ENCODE measurements at places on chromosomes 3 and 15.

GRCh38 chr3:142586803-142587406, 8.4 kb upstream of the ATR start:
- no peak for DNase-seq

GRCh38 chr3:14587740-14588360, 47.7 kb upstream of the GRIP2 start:
- DNase-seq: no peak

GRCh38 chr3:124924741-124925140, 9.8 kb downstream of the MUC13 start:
- no peak for DNase-seq

- DNase-seq: no peak
Measured at GRCh38 chr3:36891701-36892160, 53.1 kb downstream of the TRANK1 start.

DNA sequence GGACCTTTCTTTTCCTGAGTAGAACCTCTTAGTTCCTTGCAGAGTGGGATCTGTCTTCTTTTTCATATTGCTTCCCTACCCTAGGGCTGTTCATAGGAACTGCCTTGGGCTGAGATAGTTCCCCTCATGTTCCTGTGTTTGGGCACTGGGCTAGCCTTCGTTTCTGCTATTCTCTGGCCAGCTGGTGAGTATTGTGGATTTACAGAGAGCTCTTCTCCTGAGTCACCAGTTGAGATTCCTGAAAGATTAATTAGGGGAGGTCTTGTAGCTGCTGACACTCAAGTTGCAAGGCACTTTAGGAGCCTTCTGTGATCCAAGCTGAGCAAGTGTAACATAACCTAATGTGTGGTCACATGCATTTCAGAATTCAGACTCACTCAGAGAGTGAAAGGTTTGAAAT, 30.7 kb downstream of the CHD2 start:
- DNase-seq: no peak

GRCh38 chr3:38268522-38268921, 2.9 kb downstream of the SLC22A13 start:
- DNase-seq: no peak

DNA sequence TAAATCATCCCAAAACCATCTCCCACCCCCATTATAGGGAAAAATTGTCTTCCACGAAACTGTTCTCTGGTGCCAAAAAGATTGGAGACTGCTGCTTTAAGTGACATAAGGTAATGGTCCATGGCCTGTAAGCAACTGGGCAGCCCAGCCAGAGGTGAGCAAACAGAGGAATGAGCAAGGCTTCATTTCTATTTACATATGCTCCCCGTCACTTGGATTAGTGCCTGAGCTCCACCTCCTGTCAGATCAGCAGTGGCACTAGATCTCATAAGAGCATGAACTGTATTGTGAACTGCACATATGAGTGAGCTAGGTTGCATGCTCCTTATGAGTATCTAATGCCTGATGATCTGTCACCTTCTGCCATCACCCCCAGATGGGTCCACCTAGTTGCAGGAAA, 1159.8 kb upstream of the ALCAM start:
- no peak for DNase-seq

GRCh38 chr3:15310491-15311370, 21.7 kb downstream of the SH3BP5 start:
- DNase-seq: no peak

- DNase-seq: no peak
Measured at GRCh38 chr3:53936347-53936746, 44.7 kb upstream of the SELENOK start.

DNA sequence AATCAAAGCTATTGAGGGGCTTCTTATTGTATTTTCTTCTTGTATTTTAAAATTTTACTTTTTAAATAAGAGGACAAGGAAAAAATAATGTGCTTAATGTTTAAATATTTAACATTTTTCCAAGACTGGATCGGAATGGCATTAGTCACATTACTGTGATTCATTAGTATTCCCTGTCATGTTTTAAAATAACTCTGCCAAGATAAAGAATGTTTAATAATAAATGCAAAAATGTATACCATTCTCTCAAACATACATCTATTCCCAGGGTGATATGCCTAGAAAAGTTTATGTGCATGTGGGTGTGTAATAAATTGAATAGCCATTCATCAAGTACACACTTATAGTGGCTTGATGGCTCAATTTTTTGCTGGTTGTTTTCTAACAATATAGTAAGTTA, 936.1 kb downstream of the PLOD2 start:
- DNase-seq: no peak

GRCh38 chr3:151067158-151067557, 18.3 kb upstream of the MED12L start:
- no peak for DNase-seq

DNA sequence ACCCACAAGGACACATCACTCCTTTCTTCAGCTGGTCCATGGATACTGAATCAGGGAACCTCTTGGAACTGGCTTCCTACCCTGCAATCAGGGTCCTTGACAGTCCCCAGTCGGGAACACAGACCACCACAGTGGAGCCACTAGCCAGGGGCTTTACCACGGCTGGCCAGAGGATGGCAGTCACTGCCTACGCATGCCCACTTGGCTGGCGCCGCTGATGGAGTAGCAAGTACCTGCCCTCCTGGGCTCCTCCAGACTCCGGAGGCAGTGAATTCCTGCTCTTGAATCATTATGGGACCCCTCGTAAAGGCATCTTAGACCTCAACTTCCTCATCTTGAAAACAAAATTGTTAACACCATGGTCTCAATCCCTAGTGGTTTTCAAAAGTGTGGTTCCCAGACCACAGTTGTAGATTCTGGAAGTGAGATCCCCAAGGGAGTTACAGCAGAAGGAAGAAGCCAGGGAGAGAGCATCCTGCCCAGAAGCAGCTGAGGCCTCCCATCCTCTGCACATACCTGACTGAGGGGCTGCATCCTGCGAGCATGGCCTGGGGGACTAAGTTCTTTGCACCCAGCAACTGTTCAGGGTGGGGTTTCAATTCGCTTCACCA, 9.1 kb upstream of the SKIC8 start:
- no peak for DNase-seq

- DNase-seq: no peak
Measured at GRCh38 chr3:58633157-58633865, 33.3 kb downstream of the FAM3D start.

DNA sequence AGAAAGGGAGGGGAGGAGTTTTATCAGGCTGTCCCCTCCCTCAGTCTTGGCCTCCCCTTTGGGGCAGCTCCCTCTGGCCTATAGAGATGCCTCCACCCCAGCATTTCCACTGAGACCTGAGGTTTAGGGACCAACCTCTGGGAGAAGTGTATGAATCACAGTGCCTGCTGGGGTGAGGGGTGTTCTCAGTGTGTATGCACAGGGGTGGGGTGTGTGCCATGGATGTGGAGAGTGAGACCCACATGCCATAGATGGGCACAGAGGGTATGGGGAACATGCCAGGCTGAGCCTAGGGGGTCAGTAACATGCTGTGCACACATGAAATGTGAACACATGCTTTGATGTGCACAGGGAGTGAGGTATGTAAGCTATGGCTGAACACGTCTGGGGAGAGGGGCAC, 12.4 kb upstream of the ANKRD63 start:
- DNase-seq: no peak

GRCh38 chr15:40567111-40567510, 2.0 kb upstream of the RPUSD2 start:
- DNase-seq: no peak

DNA sequence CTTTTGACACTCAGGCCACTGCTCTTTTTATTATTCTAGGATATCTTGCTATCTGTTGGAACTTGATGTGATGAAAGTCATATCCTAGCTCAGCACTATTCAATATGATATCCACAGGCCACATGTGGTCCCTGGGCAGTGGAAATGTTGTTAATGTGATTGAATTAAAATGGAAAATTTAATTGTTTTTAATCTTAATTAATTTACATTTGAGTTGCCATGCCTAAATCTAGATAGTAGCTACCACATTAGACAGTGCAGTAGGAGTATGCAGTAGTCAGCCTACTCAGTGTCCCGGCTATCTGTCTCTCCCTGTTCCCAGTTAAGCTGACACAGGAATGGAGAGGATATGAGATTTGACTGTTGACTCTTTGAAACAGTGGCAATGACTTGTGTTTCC, 460.2 kb downstream of the GBE1 start:
- no peak for DNase-seq

GRCh38 chr15:98506172-98506571, 142.2 kb upstream of the IGF1R start:
- no peak for DNase-seq

GRCh38 chr3:30135190-30135589, 471.2 kb upstream of the TGFBR2 start:
- no peak for DNase-seq

DNA sequence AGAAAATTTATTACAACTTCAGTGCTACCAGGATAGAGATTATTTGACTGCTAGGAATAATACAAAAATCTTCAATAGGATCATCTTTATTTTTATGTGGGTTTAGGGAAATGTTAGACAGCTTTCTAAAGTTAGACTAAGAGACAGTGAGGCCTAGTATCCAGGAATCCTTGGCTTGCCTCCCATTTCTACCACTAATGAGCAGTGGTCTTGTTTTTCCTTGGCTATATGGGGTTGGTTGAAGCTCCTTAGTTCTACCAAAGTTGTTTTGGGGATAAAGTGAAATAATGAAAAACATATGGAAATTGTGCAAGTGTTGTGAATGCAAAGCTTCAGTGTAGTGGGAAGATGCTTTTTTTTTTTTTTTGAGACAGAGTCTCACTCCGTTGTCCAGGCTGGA, 16.8 kb downstream of the AP4E1 start:
- no peak for DNase-seq

GRCh38 chr15:62128916-62129315, 36.2 kb downstream of the C2CD4B start:
- no peak for DNase-seq

DNA sequence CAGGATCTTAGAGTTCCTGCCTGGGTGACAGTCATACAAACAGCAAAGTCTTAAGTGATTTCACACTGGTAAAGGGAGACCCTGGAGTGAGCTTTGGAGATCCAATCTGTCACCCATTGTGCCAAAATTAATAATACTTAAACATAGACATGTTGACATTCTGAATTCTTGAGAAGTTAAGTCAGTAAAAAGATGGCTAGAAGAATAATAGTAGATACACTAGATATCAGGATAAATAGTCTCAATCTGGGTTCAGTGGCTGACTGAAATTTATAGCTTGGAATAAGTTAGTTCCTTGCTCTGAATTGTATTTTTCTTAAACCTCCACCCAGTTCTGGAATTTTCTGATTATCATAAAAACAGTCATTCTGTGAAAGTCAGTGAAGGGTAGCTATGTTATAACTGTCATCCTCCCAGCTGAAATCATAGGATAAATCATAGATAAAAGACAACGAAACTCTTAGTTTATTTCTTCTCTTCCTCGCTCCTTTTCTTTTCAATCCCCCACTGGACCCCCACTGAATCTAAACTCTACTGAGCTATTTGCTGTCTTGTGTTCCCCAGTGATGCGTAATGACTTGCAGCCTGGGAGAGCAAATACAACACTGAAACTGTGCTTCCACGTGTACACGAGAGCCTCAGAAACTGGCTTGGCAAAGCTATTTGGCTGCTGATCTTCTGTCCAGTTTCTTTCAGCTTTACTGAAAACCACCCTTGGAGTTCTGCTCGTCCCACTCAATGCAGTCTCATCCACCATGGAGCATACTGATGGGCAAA, 175.4 kb upstream of the TP63 start:
- DNase-seq: no peak

GRCh38 chr3:95394286-95394685, 1331.4 kb downstream of the NSUN3 start:
- DNase-seq: no peak

DNA sequence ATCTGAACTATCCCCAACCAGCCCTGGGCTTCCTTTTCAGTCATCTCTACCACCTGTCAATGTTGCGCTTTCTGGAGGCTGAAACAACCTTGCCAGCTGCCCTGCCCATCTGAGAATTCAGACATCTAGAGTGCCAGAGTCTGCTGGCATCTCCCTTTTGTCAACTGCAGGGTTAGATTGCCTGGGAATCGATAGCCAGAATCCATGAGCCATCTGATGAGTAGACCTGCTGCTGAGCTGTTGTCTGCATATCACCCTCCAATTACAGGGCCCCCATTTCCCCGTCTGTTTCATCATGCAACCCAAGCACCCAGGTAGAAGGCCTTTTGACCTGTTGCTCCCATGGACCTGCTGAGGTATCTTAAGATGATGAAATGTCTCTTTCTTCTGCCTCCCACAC, 280.1 kb downstream of the EPHB1 start:
- no peak for DNase-seq

DNA sequence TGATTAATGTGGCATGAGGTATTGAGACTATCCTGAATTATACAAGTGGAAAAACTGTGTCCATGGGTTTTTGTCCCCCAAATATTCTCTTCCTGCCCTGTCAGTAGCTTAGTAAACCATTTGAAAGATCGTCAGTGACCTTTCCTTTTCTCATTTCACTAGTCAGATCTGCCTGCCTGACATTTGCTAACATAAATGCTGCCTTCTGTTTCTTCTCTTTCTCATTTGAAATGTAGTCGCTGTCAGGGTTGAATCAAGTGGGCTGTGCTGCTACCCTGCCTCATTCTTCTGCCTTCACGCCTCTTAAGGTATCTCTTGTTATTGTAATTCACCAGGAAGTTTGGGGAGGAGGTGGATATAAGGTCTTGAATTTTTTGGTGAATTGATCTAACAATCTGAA, 67.5 kb downstream of the LRCH3 start:
- no peak for DNase-seq

GRCh38 chr3:12289524-12289923, 654 bp downstream of the PPARG start:
- no peak for DNase-seq

GRCh38 chr15:52136442-52136980, 23.9 kb upstream of the BCL2L10 start:
- DNase-seq: no peak

DNA sequence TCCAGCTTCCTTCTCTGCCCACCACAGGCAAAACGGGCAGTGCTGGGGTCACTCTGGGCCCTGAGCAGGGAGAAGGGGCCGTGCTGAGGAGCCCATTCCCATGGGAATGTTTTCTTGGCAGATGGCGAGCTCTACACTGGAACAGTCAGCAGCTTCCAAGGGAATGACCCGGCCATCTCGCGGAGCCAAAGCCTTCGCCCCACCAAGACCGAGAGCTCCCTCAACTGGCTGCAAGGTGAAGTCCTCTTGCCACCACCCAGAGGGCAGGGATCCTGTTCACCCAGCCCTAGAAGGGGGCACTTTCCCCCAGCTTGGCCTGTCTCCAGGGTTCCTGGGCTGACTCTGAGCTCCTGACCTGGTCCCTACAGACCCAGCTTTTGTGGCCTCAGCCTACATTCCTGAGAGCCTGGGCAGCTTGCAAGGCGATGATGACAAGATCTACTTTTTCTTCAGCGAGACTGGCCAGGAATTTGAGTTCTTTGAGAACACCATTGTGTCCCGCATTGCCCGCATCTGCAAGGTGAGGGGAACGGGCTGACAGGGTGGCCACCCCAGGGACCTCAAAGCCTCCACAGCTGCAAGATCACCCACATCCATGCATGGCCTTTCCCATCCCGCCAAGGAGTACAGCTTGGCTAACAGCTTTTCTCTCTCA, 12.4 kb downstream of the CIB1 start:
- no peak for DNase-seq

GRCh38 chr3:67018789-67019526, 20.9 kb downstream of the KBTBD8 start:
- no peak for DNase-seq

GRCh38 chr15:87355946-87356345, 900.6 kb downstream of the NTRK3 start:
- DNase-seq: no peak

- no peak for DNase-seq
Measured at GRCh38 chr3:113685956-113686721, 10.3 kb downstream of the USF3 start.

- DNase-seq: no peak
Measured at GRCh38 chr3:52606373-52607085, 70.1 kb downstream of the UQCC5 start.

- no peak for DNase-seq
Measured at GRCh38 chr3:144923046-144923775, 951.6 kb downstream of the DIPK2A start.
